H4 (cell line): ENCODE measurements at places on chromosomes 5 and 9. TPM values are rescaled to one million over a fixed set of nuclear protein-coding genes. Genes with fewer than 3 reads are reported as not detected.

DNA sequence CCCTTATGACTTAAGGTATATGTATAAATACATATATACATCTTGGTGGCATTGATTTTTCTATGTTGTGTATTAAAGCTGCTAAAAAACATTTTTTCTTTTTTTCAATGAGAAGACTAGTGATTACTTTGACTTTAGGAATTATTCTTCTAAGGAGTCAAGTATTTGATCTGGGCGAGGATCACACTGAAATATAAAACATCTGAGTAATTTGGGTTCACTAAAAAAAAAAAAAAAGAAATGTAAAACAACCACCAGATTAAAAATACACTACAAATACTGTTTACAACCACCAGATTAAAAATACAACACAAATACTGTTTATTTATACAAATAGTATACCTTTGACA lies 9.0 kb downstream of the UBAP1 start:
- no peak for DNase-seq

DNA sequence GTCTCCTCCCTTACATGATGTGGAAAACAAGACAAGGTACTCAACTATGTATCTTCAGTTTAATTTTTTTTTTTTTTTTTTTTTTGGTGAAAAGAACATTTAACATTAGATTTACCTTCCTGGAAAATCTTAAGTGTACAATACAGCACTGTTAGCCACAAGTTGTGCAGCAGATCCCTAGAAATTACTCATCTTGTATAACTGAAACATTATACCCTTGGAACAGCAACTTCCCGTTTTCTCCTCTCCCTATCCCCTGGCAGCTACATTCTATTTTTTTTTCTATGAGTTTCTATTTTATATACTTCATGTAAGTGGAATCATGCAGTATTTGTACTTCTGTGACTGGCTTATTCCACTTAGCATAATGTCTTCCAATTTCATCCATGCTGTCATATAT lies 421.9 kb upstream of the FTMT start:
- peak; percentile 12 for DNase-seq

- DNase-seq: peak; percentile 37
Measured at GRCh38 chr9:36665921-36666431, 93.3 kb downstream of the MELK start.

DNA sequence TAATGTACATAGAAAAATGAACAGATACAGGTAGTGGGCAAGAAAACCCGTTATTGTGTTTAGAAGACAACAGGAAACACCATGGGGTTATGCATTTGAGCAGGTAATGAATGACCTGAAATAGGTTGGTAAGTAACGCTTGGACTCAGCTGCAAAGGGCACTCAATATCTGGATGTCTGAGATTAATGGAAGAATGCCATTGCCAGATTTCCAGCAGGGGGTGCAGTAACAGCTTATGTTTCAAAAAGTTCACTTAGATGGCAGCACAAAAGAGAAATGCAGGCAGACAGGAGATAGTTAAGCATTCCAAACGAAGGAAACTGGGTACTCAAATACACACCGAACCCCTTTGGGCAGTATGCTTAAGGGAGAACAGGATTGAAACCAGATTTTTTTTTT lies 285.5 kb upstream of the VLDLR start:
- peak; percentile 4 for DNase-seq

DNA sequence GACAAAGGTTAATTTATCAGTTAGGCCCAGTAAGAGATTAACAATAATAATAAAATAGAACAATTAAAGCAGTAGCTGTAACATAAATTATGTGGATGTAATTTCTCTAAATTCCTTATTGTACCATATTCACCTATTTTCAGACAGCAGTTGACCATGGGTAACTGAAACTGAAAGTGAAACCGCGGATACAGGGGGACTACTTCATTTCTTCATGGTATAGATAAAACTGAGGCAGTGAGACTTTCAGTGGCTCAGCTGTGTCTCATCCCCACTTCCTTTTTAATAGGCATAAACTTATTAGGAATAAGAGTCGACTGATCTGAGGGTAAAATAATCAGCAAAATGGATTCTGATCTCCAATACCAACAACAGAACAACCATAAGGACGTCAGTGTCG lies 174.0 kb upstream of the WWC1 start:
- DNase-seq: no peak

DNA sequence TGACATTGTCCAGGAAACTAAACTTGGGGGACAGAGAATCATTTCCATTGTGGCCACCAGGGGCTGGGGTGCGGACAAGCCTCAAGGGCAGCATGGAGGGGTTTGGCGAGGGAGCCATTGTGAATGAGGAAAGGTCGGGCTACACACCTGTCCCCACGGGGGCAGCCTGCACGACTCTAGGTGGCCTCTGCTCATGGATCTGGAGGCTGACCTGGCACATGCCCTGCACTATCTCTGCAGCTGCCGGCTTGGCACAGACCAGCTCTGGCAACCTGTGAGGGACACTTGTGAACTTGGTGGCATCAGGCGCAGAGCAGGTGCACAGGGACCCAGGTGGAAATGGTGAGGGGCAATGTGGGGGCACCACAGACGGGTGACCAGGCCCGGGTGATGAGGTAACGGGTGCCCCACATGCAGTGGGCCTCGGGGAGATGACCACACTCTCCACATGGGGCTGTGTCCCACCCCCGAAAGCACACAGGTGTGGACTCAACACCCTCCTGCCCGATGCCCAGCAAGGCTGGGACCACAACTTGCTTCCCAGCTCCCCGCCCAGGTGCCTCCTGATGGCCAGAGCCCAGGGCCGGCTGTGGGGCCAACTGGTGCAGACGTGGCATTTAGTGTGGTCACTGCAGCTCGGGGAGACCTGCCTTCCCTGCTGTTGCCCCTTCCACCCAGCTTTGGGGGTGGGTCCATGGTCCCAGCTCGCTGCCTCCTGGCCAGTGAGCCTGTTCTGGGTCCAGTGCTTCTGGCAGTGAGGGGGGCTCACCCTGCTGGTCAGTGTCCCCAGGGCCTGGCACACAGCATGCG lies 60.9 kb upstream of the UBAC1 start:
- no peak for DNase-seq

DNA sequence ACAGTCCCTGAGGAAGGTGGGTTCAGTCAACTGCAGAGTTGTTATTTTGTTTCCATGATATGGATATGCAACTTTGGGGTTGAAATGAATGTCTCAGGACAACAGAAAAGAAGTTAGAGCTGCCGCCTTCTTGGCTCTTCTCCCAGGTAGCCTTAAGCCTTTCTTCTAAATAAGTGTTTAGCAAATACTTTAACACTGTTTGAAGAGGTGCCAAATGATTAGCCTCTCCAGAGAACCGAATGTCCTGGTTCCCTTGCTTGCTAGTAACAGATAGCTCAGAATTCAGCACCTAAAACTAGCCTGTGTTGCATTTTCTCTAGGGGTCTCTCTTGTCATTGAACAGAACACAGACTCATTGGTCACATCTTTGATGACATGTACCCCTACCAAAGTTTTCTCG lies 127.7 kb upstream of the PIK3R1 start:
- DNase-seq: no peak

DNA sequence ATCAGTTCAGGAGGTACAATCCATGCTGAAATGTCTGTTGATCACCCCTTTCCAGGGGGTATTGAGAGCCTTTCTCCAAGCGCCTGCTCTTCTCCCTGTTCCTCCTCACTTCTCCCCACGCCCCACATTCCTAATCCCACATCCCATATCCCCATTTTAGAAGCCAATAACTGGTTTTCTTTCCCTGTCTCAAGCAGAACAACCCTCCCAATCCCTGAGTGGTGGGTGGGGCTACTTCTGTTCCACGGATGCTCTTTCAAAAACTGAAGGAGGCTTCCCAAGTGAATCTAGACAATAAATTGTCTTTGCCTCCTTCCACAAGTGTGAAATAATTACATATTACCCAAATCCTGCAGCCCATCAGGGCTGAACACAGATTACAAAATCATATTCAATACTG lies 77.0 kb upstream of the SEMA6A start:
- no peak for DNase-seq

GRCh38 chr9:85514256-85514655 lies 227.5 kb downstream of the AGTPBP1 start:
- no peak for DNase-seq

GRCh38 chr5:42606464-42606869 lies 150.2 kb upstream of the CCDC152 start:
- DNase-seq: no peak

Gene CNTNAP3
- total RNA-seq: 12.8 and 18.6 TPM in 2 replicates

Gene NR2F1
- 6.5 and 10.3 TPM in 2 replicates for total RNA-seq

Gene ARHGEF37
- 0.81 and 0.90 TPM in 2 replicates for total RNA-seq

Gene SARDH
- total RNA-seq: 0.06 and 0.49 TPM in 2 replicates

Gene ANXA2R
- total RNA-seq: 4.5 TPM in 2 replicates

Gene PCDHB15
- 0.16 and 2.1 TPM in 2 replicates for total RNA-seq
